ENCODE measurements at places on chromosomes 4 and X. TPM values are rescaled to one million over a fixed set of nuclear protein-coding genes. Genes with fewer than 3 reads are reported as not detected.

GRCh38 chr4:94804650-94805049 lies 46.9 kb downstream of the BMPR1B start:
- DNase-seq = no peak

Gene FOXR2
- total RNA-seq = not detected

Gene CENPU
- total RNA-seq = 79.2 TPM

Gene HELT
- not detected for total RNA-seq

All from Calu3 (cell line).